ENCODE measurements at places on chromosomes 12 and 14.

DNA sequence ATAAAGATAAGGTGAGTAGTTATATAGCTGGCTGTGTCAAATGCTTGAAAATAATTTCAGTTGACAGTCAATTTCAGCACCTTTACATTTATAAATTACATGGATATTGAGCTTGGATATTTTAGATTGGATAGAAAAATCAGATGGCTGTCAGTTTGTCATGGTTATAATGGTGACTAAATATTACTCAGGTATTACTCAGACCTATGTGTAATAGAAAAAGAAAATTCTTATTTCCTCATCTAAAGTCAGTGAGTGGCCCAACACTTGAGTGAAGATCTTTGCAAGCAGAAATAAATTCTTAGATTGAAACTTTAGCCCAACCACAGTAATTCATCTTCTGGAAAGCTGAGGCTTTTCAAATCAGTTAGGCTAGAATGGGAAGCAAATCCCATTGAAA lies 354.4 kb downstream of the NAV3 start:
- no peak for DNase-seq

DNA sequence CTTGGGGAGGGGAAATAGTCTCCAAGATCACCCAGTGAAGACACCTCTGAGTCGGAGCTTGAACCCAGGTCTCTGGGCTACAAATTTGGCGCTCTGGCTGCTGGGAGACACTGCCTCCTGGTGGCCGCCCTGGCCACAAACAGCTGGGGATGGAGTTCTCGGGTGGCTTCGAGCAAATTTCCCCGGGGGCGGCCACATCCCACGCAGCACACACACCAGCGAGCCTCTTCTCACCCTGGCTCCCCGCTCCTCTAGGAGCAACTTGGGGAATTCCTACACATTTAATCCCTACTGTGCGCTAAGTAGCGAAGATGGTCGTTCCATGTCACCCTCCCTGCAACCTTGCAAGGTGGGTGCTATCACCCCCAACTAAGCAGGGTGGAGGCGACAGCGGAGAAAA lies 66.2 kb upstream of the BEGAIN start:
- DNase-seq: peak; percentile 17

- DNase-seq: no peak
These were observed 89.0 kb upstream of the TRAF3 start for GRCh38 chr14:102688290-102688689.

DNA sequence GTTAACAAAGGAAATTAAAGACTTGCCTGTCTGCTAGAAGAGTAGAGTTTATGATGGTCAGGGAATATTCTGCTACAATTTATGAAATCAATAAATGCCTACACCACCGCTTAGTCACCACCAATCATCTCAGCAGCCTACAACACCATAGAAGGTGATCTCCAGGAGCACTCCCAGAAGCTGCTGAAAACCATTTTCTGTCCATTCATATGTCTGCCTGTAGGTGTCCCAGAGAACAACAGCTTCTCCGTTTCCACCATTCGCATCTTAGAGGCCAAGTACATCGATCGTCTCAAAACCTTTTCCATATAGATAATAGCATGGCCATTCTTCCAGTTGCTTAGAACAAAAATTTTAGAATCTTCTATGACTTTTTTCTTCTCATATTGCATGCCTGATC lies 303.4 kb downstream of the KCNC2 start:
- no peak for DNase-seq

GRCh38 chr12:28107679-28108078 lies 82.6 kb upstream of the CCDC91 start:
- DNase-seq: no peak

DNA sequence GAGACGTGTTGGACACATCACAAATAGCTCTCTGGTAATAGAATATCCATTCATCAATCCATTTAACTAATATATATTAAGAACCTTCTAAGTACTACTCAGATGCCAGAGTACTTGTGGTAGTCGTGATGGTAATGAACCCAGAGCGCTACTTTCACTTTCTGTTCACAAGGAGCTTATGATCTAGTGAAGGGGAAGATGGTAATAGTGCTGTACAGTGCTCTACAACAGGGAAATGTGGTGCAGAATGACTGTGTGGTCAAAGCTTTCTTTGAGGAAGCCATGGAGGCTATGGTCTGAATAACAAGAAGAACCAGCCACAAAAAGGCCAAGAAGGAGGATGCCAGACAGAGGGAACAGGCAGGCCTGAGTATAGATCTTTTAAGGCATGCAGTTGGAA lies 212.0 kb downstream of the PTPRO start:
- no peak for DNase-seq

DNA sequence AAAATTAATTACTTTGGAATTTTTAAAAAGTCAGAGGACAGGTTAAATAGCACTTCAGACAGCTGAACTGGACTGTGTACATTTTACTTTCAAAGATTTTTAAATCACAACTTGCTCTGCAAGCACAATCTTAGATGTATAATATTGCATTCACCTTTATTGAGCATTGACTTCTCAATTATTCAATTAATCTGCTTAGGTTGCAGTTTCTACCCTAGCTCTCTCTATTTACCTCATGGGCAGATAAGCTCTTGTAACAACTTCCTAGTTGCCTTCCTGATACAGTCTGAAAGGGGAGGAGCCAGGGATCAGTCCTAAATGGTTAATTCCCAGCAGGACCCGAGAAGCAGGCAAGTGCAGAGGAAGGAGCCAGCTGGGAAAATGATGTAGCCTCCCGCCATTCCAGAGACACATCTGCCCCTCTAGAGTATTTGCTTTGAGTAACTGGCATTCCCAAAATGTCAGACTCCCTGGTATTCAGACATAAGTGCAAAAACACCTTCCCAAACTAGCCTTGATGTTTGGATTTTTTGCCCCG lies 302.8 kb downstream of the GALC start:
- DNase-seq: no peak

DNA sequence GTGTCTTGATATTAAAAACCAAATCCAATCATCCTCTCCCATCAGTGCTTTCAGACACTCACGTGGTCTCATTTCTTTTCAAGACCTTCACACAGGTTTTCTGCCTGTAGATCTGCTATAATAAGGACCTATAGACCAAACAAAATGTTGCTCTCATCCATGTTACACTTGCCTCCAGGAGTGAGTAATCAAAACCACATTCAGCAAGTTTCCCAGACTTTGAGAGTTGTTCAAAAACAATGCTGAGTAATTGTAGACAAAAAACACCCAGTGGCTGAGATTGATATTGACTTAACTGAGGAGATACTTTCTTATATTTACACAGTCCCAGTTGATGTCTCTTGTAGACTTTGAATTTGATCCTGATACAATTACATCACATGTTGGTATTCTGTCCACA lies 383.1 kb downstream of the TMEM132D start:
- no peak for DNase-seq

DNA sequence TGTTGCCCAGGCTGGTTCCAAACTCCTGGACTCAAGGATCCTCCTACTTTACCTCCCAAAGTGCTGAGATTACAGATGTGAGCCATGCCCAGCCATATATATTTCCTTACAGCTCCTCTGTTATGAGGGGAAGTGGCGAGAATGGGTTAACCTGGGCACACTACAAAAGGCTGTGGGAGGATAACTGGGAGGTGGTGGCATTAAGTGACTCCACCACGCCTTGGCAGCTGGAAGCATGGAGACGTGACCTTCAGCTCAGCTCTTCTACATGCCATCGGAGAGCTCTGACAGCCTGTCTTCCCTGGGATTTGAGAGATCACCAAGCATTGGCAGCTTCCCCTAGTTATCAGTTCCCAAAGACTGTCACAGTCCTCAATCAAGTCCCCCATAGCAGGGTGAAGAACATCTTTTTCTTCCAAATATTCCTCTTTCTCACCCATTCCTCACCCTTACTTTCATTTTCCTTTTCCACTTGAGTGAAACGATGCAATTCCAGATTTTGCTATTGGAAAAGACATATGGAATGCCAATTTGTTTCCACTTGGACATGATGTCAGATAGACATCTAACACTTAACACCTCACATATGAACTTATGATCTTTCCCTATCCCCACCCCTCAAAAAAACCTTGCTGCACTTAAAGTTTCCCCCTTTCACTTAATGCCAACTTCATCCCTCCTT lies 48.5 kb downstream of the PHLDA1 start:
- DNase-seq: no peak

DNA sequence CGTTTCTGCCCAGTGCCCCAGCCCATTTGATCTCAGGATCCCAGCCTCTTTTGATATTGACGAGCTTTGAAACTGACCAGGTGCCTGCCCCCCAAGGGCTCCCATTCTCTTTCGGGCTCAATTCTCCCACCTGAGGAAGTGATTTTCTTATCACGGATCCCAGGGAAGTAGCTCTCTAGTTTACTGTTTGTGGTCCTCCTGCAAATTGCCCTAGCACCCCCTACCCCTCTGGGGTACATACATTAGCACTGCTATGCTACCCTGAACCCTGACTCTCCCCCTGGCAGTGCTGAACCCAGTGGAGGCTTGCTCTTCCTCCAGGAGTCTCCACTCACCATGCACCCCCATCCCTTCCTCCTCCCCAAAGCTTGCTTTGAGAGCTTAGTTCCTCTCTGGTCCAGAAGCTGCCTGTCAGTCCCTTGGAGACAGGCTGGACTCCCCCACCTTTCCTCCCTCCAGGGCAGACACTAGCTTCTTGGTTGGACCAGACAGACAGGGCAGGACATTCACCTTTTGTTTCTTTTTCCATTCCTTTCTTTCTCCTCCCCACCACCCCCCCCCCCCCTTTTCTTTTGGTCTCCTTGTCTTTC lies 4.4 kb upstream of the TBX3 start:
- no peak for DNase-seq

- DNase-seq: no peak
These were observed 216.3 kb downstream of the C12orf42 start for GRCh38 chr12:103279444-103279843.

GRCh38 chr14:76774821-76775694 lies 13.8 kb downstream of the VASH1 start:
- no peak for DNase-seq

- DNase-seq: no peak
These were observed 91.3 kb upstream of the CEP83 start for GRCh38 chr12:94550964-94551363.

- DNase-seq: no peak
These were observed 9.9 kb downstream of the SLC15A4 start for GRCh38 chr12:128813883-128814282.

GRCh38 chr14:99391671-99392070 lies 89.0 kb downstream of the SETD3 start:
- DNase-seq: no peak

DNA sequence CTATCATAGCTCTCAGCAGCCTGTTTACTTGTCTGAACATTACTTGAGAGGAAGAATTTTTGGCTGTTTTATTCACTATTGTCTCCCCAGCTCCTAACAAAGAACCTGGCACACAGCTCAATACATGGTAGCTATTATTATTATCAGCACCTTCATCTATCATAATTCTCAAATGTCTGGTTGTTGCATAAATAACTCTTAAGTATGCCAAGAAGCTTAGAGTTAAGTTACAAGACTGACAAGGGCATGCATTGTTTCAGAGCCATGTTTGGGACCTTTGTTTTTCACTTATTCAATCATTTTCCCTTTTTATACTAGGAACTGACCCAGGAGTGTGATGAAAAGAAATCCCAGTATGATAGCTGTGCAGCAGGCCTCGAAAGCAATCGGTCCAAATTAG lies 77.5 kb upstream of the ATP2A2 start:
- DNase-seq: no peak

- no peak for DNase-seq
These were observed 155.3 kb downstream of the PDE3A start for GRCh38 chr12:20523658-20524057.

DNA sequence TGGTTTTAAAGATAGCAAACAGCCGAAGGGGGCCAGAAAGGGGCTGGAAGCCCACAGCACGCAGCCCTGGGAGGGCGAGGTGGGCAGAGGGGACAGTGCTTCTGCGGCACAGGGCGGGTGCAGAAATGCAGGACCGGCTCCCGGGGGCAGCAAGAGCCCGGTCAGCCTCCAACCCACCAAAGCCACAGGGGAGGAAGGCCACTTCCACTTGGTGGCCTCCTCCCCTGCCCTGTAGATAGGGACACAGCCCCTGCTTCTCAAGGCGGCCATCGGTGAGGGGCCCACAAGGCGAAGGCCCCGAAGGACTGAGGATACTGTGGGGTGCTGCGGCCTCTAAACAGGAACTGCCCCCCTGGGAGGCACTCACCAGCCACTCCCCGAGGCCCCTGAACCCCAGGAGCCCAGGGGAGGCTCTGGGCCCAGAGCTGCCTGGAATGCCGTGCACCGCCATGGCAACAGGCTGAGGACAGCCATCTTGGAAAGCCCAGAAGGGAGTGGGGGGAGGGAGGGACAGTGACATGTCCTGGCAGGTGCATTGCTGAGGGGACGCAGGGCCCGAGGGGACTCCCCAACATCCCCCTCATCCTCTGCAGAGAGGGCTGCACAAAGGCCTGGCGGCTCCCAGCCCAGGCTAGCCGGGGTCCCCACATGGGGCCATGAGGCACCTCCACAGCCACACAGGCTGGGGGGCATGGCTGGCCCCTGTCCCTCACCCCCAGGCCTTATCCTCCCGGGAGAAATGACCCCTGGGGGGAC lies 114.7 kb downstream of the NCOR2 start:
- no peak for DNase-seq

- DNase-seq: no peak
These were observed 25.4 kb downstream of the CHST11 start for GRCh38 chr12:104482113-104482512.

DNA sequence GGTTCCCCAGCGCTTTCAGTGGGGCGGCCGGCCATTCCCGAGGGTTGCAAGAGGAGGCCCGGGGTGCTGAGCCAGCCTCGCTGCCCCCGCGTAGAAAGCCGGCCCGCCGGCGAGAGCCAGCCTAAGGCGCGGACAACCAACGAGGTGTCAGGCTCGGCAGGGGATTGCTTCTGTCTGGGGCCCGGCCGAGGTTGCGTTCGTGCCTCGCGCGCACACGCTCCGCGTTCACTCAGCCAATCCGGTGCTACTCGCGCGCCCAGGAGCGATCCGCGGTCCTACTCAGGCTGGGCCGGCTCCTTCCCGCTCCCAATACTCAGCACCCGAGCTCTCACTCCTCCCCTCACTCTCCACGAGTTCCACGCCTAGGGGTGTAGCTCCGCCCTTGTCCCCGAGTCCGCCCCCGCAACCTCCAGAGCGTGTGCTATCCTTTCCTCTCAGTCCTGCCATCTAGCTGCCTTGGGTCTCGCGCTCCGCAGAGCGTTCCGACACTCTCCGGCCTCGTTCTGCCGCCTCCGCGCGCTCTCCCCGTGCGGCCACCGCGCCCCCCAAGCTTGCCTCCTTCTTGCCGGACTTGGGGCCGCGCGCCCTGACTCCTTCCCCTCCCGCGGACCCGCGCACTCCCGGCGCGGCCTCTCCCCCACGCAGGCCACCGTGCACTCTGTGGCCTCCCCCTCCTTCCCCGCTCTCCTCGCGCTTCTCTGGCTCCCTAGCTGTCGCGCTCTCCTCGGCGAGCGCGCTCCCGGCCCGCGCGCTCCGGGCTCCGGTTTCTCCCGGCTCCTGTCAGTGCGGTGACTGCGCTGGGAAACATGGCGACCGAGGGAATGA lies at the start of gene GPHN:
GPHN (plus strand) TSS at position 426 of the 825 bp plus-strand sequence.
- peak; percentile 70 for DNase-seq

DNA sequence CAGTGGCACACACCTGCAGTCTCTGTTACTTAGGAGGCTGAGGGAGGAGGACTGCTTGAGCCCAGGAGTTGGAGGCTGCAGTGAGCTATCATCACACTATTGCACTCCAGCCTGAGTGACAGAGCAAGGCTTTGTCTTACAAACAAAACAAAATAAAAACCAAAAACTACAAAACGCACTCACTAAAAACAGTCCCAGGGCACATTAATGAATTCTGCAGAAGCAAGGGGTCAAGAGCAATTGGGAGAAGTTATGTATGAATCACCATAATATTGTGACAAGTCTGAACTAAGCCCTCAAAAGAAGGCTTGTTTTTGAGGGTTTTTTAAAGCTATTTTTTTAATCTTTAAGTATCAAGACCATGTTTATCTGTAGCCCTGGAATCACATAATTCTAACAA lies 201.1 kb downstream of the MED13L start:
- DNase-seq: no peak
